Activated CD8-positive, alpha-beta memory T cell treated with anti-CD3 and anti-CD28 coated beads for 1 hour (primary cell): ENCODE measurements at places on chromosomes 6 and 20.
A peak's percentile ranks its signal among the peaks of the same experiment; 100 is the strongest.

GRCh38 chr6:62968834-62969233 lies 242.4 kb upstream of the FKBP1C start:
- DNase-seq = no peak

DNA sequence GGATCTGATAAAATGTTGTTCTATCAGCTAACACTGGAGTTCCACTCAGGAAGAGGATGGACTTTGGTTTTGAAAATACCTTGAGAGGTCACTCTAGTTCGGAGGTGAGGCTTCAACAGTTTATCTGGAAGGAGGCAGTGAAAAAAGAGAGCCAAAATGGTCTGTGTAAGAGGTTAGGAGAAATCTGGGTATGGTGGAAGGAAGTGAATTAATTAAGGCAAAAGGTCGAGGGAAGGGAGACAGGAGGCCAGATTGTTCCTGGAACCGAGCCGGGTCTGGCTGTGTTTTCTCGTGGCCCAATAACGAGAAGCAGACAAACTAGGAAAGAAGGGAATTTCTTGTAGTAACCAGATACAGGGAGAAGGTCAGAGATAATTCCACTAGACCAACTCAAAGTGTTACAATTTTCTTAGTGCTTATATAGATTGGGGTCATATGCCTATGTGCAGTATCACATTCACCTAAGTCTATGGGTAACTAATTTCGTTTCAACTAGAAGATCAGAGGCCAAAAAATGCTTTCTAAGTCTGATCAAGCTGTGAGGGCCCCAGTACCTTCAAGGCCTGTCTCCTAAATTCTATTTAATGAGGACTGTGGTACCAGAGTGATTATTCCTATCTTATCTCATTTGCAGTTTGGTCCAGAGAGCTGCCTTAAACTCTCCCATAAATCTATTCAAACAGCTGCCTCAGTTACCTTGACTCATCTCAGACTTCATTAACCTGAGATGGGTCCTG lies 96.0 kb upstream of the SNX9 start:
- DNase-seq = no peak

DNA sequence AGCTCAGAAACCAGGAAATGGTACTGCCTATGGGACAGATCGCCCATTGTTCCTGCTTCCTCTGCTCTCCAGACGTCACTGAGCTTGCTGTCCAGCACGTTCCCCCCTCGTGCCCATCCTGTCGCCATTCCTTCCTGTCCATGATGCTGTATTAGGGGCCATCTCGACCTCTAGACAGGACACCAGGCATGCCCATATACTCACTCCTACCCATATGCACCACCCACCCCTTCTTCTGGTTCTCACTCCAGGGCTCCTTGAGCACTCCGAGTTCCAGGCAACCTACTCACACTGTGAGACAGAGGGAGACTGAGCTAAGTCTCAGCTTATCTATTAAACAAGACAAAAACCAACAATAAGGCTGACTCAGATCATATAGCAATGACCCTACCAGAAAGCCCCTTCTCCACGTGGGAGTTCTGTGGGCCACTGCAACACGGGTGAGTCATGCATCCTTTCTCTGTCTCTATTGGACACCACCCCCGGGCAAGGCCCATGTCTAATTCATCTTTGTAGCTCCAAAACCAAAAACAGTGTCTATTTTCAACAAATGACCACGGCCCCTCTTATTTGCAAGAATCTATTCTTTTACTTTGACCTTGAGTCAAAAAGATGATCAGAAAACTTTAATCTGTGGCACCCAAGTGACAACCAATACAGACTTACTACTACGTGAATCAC lies 65.7 kb downstream of the PSMG4 start:
- DNase-seq = no peak

GRCh38 chr20:62292108-62292507 lies 10.7 kb upstream of the ADRM1 start:
- DNase-seq = no peak

GRCh38 chr20:50920997-50921396 lies 10.2 kb downstream of the ADNP start:
- DNase-seq = no peak

DNA sequence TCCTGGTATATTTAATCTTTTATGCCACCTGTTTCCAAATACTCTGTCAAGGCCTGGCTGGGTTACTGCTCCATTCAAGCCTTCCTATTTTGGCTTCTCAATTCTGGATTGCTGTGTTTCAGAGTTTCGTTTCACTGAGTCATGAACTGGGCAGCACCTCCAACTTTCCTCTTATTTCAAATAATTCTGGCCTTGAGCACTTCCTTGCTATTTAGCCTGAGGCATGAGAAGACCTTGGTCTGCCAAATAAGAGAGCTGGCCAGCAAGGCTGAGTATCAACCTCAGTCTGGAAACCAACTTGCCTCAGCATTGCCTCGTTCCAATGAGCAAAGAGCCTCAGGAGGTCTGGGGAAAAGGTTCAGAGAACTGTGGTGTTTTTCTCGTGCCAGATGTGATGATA lies 66.6 kb downstream of the TNFAIP3 start:
- no peak for DNase-seq

DNA sequence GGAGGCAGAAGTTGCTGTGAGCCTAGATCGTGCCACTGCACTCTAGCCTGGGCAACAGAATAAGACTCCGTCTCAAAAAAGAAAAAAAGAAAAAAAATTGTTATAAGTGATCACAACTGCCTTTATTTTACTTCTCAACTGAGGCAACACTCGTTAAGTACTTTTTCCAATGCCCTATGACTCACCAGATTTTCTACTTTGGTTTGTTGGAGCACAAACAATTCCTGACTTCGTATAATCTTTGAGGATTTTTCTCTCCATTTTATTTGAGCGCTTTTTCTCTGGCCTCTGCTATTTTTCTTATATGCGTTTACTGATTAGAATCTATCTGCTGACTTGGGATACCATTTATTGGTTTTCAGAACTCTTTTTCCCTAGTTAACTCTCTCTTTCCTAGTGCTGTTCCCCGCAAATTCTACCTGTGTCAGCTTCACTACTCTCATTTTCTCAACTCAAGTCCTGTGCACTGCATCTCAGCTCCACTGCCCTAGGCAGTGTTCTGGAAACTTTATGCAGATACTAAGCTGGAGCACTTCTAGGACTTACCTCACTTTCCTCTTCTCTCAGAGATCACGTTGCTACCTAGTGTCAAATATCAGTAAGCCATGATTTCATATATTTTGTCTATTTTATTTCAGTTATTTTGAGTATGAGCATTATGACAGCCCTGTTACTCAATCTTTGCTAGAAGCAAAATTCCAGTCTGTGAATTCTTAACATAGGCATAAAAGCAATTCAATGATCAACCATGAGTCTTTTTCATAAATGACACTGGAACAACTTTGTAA lies 1120.1 kb upstream of the CITED2 start:
- DNase-seq = no peak

GRCh38 chr20:12068121-12068520 lies 150.4 kb downstream of the BTBD3 start:
- DNase-seq = no peak

- no peak for DNase-seq
Measured at GRCh38 chr6:441126-441920, 49.8 kb downstream of the IRF4 start.

DNA sequence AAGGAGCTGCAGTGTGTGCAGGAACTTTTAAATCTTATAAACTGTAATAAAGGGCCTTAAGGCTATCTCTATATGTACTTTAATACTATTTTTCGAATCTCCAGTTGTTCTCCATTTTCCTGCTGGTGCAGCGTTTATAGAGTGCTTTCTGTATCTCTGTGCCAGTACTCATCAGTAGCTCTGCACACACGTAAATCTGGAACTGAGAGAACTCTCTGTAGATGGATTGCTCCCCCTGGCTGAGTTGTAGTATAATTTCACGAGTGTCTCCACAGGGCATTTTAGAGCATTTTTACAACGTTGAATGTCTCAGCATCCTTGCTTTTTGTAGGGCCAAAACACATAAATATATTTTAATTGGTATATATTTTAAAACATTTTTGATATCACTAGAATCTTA lies 256.5 kb downstream of the TRDN start:
- DNase-seq = no peak

DNA sequence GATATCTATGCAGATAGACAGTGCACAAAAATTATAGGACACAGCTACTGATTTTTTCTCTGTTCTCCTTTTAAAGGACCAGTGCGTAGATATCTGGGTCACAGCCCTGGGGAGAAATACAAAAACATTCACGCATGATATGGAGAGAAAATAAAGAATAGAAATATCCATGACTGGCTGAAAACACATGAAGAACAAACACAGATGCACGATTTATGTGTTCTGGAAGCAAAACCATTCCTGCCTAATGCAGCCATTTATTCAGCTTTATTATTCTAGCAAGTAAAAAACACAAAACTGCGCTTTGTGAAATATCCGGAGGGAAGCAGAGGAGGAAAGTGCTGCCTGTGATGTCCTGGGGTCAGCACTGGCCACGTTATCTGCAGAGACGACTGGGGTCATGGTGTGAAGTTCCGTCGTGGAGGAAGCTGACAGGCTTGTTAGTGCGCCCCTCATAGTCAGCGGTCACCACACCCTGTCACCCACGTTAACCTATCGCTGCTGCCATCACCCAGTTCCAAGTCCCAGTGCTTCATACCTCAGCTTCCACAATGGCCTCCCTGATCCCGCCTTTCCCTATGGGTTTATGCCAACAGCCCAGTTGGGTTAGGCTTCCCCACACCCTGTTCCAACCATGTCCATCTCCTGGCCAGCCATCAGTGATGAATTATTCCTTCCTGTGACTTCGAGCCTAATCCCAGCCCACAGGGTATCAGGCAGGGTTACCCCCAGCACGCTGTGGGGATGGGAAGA lies 86.6 kb upstream of the RPS6KA2 start:
- DNase-seq = no peak

GRCh38 chr20:16378712-16379370 lies 194.4 kb downstream of the KIF16B start:
- no peak for DNase-seq

- no peak for DNase-seq
Measured at GRCh38 chr6:34559651-34560365, 3.7 kb upstream of the SPDEF start.

DNA sequence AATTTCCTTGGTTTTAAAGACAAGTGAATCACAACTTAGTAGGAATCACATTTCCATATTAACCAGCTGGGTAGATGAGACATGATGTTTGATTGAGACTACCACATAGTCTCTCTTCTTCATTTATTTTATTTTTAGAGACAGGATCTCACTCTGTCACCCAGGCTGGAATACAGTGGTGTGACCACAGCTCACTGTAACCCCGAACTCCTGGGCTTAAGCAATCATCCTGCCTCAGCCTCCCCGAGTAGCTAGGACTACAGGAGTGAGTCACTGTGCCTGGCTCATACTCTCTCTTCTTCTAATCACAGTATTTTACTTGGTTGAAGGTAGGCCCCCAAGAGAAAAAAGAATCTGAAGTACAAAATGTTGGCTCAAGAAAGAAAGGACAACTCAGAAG lies 80.2 kb upstream of the ASF1A start:
- no peak for DNase-seq

- no peak for DNase-seq
Measured at GRCh38 chr20:32805721-32806120, 14.0 kb upstream of the MAPRE1 start.

- no peak for DNase-seq
Measured at GRCh38 chr20:63081351-63081750, 74.6 kb upstream of the BHLHE23 start.

GRCh38 chr6:101395345-101395744 lies 1.8 kb downstream of the GRIK2 start:
- DNase-seq = no peak

DNA sequence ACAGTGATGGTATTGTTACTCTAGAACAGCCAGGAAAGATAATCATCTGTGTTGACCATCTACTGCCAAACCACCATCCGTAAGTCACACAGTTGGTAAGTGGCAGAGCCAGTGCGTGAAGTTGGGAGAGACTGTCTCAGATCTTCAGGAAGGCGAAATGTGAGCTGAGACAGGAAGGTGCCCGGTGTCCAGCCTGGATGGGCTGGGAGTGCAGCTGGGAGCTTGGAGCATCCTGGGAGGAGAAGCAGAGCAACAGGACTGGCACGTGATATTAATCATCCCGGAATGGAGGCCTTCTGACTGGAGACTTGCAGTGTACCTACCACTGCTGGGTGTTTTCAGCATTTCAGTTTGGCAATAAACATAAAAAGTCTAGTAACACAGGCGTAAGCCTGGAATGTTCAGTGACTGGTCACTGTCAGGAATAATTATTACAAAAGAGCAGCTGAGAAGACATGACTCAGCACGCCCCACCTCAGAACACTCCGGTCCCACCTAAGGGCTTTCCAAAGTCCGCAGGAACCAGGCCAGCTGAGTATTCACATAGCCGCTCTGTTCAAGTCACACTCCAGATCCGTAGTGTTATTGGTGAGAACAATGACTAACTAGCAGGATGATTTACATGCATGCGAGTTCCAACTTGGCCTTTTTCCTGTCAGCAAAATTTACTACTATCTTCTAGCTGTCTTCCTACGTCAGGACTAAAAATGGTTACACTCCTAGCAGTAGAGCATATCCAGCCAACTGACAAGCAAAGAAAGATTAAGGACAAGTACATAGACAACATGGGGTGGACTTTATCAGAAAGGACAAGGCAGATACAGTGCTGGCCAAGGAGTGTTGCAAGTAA lies 45.1 kb upstream of the PNRC1 start:
- no peak for DNase-seq

- no peak for DNase-seq
Measured at GRCh38 chr6:85483846-85484245, 34.0 kb downstream of the NT5E start.

DNA sequence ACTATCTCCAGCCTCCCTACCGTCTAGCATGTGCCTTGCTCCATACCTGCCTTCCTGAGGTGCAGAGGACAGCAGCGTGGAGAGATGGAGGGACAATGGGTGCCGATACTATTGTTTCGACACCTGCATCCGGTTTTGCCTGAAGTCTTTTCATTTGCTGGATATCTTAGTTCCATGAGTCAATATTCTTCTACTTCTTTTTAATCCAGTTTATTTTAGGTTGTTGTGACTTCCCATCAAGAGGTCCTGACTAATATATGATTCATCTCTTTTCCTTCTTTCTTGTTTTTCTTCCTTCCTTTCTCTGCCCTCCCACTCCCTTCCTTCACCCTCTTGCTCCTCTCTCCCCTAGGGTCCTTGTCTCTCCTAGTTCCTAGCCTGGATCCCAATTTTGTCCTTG lies 91.4 kb downstream of the CDH26 start:
- no peak for DNase-seq

- no peak for DNase-seq
Measured at GRCh38 chr6:5553767-5554166, 292.5 kb downstream of the FARS2 start.

GRCh38 chr6:29702519-29703103 lies 20.6 kb upstream of the HLA-F start:
- peak; percentile 55 for DNase-seq
